ENCODE measurements at places on chromosomes 5 and 9.

DNA sequence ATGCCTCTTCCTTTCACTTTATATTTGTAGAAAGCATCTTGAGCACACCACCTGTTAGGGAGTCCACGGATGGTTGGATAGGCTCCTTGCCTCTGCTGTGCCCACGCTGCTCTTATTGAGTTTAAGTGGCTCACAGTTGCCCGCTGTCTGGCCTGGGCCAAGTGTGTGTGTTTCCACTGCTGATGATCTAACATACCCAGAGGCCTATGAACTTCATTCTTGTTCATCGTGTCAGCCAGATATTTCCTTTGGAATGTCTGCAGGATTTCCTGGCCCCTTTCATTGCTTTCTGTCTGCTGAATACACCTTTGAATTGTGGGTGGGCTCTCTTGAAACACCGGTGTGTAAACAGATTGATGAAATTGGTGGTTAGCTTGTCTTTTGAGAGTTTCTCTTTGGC is 46.6 kb downstream of the MVB12B start:
- no peak for DNase-seq

DNA sequence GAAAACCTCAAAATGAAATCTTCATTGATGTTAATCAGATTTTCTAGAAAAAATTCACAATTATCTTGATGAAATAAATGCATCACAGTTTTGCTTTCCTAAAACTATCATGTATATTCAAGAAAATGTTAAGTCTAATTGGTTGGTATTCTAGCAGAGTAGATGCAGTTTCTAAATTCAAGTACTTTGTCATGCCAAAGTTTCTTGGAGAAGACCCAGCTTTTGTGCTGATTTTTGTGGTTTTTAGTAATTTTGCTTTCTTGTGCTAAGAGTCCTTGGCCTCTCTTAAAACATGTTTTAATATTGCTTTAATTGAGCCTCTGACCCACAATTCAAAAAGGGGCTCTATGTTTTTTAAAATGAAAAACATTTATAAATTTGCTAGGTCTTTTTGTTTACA is 924.8 kb upstream of the PTPRD start:
- no peak for DNase-seq

DNA sequence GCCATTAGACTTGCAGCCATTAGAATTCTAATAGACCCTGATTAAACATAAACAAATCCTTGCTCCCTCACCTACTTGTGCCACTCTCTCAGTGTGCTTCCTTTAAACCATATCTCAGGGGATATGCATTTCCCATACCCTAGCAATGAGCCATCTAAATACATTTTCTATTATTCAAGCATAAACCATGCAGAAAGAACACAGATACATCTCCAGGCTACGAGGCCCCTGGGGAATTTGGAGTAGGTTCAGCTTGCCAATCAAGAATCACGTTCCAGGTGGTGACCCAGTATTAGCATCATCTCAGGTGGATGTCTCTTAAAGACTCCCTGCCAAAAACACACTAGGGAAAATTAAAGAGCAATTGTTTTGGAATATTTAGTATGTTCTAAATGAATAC is 93.0 kb upstream of the CCL21 start:
- DNase-seq = no peak

DNA sequence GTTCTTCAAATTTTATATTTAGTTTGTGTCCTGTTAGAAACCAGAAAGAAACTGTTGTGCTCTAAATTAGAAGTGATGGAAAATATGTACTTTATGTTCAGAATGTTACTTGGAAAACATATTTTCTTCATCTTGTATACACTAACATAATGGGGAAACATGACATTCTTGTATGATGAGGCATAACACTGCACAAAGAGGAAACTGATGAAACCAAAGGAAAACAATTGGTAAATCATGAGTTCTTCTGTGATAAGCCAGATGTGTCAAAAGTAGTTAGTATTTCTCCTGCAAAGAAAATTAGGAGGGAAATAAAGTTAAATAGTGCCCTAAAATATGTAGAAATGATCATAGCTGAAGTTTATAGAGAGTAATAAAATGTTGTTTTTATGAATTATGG is 111.1 kb upstream of the FBN2 start:
- no peak for DNase-seq

DNA sequence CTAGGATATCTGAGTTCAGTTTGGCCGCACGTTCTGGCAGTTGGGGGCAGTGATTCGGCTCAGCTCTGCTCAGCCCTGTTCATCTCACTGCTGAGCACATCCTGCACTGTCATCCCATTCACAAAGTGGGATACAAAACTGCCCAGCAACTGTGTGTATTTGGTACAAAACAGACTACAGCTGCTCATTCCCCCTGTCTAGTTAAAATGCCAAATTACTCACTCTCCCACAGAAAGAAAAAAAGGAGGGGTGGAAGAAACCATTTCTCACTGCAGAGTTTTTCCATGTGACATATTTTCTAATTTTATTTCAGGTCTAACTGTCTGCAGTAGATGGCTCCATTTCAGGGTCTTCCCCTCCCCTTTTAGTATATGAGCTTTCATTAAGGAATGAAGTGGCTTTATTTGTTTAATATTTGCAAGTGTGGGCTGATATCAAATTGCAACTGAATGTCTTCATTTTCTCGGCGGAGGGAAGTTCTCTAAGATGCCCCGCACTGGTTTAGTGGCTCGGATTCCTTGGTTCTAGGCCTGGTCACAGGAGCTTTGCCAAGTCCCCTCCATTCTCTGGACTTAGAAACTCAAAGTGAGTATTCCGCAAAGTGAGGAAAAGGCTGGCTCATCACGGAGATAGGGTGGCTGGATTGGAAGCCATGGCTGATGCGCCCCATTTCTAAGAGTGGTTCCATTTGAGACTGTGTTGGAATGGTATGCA is 14.7 kb downstream of the COL15A1 start:
- DNase-seq = no peak

DNA sequence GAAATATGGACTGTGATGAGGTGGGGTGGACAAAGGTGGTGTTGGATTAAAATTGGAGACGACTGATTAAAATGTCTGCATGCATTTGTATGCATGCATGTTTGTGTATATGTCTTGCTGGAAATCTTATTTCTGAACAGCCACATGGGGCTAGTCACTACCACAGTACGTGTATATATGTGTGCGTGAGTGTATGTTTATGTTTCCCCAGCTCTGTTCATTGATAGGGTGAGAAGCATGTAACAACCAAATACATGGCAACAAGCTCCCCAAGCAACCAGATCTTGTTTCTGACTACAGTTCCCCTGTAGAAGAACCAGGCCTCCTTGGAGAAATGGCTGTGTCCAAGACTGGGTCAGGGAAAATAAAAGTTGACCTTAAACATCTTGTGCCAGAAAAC is 139.7 kb downstream of the GNA14 start:
- no peak for DNase-seq

DNA sequence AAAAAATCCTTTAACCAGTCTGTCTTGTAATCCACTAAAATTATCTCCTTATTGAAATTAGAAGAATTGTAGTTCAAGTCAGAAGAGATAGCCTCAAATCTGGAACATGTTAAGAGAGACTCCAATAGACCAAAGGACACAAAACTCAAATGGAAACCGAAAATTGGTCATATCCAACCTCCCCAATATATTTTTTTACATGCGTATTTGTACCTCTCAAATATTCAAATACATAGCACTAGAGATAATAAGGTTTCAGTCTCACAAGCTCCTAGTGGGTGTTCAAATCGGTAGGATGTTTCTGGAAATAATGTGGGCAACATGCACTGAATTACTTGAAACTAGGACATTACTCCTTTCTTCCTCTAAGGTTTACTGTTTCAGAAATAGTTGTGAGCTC is 33.5 kb downstream of the EPB41L4A start:
- DNase-seq = no peak

DNA sequence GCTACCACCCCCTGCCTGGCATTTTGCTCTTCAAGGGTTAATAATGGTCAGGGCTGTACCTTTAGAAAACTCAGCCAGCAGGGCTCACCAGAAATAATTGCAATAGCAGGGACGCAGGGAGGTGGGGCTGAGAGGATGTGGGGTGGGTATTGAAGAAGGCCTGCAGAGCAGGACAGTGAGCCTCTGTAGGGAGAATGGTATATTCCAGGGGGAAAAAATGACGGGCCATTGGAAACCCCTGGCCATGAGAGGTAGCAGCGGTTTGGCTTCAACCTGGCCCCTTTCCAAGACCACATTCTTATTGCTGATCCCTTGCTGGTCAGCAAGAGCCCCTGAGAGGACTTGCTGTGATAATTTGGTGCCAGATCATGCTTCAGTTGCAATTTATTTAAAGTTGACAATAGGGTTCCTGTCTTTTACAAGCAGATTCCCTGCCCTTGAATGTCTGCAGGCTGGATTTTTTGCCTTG is 36.7 kb upstream of the CTNNA1 start:
- no peak for DNase-seq

Measured in suppressor macrophage treated with lipopolysaccharide for 1 hour (primary cell).